Right atrium auricular region (tissue), 2 donors: ENCODE measurements at places on chromosomes 11 and 22.

DNA sequence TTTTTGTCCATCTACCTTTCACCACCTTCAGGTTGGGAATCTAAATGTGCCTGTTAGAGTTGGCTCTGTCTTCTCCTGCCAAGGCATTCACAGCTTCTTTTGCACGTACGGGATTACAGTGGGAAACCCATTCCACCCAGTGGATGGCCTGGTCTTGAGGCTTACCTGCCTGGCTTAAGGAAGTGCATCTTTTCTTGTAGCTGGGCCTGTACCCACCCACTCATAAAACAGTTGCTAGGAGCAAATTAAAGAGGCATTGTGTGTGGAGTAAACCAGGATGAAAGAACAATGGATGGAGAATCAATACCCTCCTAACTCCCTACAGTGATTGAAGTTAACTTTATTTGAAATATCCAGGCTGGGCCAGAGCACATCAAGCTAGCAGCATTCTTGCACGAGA lies 71.6 kb downstream of the TEAD1 start:
- DNase-seq, result no peak

DNA sequence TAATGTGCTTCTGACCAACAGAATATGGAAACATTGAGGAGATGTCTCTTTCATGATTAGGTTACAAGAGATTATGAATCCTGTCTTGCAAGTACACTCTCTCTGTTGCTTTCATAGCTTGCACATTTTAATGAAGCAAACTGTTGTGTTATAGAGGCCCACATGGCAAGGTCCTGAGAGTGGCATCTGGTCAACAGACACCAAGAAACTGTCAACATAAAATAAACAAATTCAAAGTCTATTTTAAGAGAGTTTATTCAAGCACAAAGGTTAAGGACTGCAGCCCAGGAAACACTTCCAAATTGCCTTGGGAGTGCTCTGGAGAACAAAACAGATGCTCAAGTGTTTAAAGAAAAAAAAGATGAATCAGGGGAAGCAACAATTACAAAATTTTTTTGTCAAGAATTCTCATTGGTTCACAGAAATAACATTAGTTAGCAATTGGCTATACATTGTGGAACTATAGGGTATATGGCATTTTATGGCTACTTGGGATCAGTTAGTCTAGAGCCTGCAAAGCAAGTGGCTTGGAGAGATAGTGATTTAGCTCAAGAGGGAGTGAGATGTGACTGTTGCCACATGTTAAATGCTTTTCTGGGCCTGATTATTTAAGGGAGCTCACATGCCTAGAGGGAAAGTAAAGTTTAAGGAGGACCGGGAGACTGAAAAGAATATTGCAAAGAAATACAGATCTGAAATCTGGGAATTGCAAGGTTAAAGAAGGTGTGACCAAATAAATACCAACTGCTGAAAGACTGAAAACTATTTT lies 54.6 kb downstream of the CTSC start:
- no peak for DNase-seq

DNA sequence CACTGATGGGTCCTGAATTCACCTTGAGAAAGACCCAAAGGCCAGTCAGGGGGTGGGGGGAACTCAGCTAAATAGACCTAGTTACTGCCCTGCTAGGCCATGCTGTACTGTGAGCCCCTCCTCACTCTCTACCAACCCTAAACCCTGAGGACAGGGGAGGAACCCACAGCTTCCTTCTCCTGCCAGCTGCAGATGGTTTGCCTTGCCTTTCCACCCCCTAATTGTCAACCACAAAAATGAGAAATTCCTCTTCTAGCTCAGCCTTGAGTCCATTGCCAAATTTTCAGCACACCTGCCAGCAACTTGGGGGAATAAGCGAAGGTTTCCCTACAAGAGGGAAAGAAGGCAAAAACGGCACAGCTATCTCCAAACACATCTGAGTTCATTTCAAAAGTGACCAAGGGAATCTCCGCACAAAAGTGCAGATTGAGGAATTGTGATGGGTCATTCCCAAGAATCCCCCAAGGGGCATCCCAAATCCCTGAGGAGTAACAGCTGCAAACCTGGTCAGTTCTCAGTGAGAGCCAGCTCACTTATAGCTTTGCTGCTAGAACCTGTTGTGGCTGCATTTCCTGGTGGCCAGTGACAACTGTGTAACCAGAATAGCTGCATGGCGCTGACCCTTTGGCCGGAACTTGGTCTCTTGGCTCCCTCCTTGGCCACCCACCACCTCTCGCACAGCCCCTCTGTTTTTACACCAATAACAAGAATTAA lies 2.4 kb upstream of the TTC36 start:
- DNase-seq, result no peak

- DNase-seq, result no peak
These were observed 65.6 kb upstream of the SESN3 start for GRCh38 chr11:95296621-95297025.

DNA sequence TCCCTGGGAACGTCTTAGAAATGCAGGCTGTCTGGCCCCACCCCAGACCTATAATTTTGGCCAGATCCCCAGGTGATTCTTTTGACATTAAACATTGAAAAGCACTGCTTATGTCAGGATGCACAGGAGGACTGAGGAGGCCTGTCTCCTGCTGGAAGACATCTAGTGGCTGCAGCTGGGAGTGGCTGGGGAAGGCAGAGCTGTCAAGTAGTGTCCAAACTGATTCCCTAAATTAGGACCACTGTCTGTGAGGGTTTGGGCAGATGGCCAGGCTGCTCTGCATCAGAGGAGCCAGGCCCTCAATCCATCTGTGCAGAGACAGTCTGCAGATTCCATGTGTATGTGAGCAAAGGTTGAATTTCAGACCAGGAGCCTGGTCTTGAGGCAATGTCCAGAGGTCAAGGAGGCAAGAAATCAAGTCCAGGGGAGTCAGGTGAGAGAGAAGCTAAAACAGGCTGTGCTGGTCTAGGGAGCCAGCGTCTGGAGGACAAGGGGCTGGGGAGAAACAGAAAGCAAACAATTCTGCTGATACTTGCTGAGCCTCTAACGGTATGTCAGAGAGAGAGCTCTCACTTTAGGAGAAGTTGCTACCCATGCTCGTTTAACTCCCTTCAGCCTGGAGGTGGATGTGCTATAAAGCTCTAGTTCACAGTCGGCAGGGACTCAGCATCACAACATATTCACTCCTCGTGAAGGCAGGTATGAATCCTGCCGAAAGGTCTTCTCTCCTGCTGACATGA lies 15.3 kb upstream of the SYTL2 start:
- DNase-seq, result no peak

DNA sequence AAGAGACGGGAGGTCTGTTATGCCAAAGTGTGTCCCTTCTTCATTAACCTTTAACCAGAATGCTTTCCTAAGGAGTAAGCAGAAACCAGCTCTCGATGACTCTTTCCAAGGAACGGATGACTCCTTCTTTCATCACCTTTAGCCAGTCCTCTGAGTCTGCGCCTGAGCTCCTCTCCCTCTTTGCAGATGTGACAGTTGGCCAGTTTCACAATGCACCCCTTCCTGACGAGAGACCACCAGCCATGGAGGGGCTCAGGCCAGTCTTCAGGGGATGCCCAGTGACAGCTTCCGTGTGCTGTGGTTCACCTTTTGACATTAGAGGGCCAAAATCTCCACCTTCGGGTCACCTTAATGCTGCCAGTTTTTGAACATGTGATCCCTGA lies 826.1 kb downstream of the TBC1D22A start:
- DNase-seq, result no peak

DNA sequence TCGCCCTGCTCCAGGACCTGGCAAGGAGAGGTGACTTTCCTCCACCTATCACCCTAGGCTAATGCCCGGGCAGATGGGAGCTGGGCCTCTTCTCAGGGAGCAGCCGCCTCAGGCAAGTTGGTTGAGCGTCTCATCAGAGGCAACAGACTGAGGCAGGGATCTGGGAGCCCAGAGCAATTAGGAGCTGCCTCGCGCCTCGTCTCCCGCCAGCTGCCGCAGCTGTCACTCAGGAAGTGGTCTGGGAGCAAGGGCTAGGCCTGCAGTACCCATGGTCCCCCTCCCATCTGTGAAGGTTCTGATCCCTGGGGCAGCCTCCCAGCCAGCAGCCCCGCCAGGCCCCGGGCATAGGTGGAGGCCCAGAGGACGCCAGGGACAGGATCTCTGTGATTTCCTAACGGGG lies 4.6 kb upstream of the CABP7 start:
- DNase-seq, result no peak

DNA sequence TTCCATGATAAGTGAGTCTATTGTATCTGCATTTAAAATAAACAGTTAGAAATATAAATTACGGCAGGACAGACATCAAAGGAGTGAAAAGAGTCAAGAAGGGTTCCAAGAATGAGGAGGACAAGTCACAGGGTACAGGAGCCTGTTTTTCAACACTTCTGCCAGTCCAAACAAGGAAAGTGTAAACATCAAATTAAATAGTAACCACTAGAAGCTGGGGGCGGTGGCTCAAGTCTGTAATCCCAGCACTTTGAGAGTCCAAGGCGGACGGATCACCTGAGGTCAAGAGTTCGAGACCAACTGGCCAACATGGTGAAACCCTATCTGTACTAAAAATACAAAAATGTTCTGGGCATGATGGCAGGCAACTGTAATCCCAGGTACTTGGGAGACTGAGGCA lies 219.6 kb downstream of the LUZP2 start:
- DNase-seq, result no peak

- DNase-seq, result no peak
These were observed 74.9 kb downstream of the DYNC2H1 start for GRCh38 chr11:103183981-103184611.

DNA sequence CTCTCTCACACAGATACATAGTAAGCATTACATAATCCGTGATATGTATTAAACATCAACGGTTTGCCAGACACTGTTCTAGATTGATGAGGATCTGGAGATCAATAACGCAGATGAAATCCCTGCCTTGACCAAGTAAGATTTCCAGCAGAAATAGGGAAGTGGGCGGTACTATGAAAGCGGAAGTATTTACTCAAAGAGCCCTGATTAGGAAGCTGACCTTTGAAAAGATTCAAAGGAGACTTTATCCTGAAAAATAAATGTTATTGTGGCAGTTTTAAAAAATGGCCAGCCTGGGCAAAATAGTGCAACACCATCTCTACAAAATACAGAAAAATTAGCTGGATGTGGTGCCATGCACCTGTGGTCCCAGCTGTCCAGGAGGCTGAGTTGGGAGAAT lies 26.8 kb downstream of the GAB2 start:
- DNase-seq, result no peak
